ENCODE measurements at places on chromosomes 6 and 20. TPM values are rescaled to one million over a fixed set of nuclear protein-coding genes. Genes with fewer than 3 reads are reported as not detected.

SEL1L2 gene
- total RNA-seq = not detected

GRCh38 chr20:44067650-44068081 lies 119.3 kb downstream of the JPH2 start:
- no peak for DNase-seq

DNA sequence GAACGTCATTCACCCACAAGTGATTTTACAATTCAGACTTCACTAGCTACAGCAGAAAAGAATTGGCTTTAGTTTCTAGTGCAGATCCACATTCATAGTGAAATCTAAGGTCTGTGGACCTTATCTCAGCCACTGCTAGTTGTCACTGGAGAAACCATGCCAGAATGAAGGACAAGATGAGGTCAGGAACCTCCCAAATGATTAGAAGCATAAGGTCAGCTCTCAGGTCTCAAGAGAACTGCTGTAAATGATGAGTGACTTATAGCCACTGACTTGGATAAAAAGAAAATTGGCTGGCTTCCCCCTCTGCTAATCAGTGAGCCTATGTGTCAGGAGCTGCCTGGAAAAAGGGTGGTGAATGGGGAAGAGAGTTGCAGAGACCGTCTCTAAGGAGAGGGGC lies 265.3 kb upstream of the BMP2 start:
- DNase-seq = no peak

DNA sequence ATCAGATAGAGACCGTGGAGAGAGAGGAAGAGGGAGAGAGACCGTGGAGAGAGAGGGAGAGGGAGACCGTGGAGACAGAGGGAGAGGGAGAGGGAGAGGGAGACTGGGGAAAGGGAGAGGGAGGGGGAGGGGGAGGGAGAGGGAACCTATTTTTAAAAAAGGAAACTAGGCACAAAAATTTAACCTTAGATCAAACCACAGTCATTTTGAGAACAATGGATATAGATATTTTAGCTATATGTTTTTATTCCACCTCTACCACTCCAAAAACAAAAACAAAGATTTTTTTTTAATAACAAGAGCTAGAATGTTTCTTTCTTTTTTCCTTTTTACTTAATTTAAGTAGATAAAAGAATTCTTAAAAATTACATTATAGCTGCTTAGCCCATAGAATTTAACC lies 65.1 kb upstream of the SCGN start:
- DNase-seq = no peak

DNA sequence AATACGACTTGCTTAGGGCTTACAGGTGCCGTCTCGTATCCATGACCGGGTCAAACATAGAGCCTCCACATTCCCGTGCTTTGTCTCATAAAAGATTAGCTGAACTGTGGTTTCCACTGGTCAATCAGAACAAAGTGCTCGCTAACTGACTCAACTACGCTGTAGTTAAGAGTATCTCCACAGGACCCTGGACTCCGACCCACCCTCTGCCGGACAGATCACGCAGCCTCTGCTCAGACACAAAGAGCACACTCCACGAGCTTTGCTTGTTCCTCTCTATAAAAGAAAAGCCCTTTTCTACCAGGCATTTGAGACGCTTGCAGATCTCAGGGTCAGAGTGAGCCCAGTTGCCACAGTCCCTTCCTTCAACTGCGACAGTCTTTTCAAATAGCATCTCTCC lies 298.7 kb upstream of the CDH4 start:
- DNase-seq = no peak

DNA sequence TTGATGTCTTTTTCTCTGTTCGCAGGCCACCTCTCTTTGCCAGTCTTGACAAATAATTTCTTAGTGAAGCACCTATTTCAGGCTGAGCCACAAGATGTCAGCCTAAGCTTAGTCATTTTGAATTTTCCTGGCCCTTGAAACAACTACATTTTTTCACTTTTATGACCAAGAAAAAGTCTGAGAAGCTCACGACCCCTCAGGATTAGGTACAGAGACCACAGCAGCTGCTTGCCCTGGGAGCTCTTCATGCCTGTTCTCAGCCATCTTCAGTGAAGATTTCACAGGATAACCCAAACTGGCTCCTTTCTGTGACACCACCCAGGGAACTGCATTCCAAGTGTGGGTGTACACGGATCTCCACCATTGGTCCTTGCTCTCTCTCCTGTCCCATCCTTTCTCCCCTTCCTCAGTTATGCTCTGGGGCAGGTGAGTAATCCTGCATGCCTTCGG lies 38.4 kb upstream of the SPTLC3 start:
- DNase-seq = peak; percentile 36

DNA sequence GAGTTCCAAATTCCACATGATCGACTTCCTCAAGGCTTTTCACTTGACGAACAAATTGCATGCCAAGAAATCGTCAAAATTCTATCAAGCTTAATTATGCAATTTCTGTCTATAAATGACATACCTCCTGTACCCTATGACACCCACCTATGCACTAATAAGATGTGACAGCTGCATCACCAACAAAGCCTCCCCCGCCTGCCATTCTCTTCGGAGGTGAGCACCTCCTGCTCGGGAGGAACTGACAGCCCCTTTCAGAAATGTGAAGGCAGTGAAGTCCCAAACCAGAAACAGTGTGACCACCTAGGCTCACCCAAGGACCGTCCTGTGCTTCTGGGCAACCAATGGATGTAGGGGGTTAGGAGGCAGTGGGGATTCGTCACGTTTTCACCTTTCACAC lies 37.1 kb downstream of the GPR6 start:
- DNase-seq = no peak

GRCh38 chr20:59483481-59483880 lies 120.9 kb upstream of the PHACTR3 start:
- DNase-seq = no peak

GRCh38 chr6:142313284-142313683 lies 11.5 kb downstream of the ADGRG6 start:
- no peak for DNase-seq

ENPP3 gene
- 0.96 TPM for total RNA-seq

DNA sequence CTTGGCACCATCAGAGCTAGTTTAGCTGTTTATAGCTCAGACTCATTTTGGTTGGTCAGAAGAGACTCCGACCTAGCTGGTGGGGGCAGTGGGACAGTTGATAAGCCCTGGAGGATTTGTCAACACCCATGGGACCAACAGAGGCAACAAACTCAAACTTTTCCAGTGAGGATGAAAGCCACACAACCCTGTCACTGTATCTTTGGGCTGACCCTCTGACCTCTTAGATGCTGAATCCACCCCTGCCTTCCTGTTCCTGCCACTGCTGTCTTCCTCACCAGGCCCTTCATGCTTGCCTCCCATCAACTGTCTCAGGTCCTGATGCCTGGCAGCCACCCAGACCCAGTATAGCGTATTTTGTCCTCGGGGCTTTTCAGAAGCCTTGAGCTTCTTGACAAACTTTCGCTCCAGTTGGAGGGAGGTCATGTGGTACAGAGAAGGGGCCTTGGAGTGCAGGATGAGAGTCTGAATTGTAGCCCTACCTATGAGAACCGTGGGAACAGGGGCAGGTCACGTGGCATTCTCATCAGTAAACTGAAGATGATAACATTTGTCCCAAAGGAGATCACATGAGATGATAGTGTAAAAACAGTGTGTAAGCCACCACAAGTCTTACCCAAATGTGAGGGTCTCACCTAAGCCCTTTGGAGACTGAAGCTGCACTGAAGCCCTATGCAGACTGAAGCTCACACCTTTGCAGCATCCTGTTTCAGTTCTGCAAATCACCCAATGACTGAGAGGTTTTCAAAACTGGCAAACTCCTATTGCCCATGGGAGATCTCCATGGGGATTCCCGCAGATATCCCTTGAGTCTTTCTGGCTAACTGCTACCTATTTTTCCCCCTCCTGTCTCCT lies 72.0 kb upstream of the F13A1 start:
- DNase-seq = no peak

- no peak for DNase-seq
These were observed 244.6 kb upstream of the FOXQ1 start for GRCh38 chr6:1067346-1067745.

- no peak for DNase-seq
These were observed 105.7 kb downstream of the IRF4 start for GRCh38 chr6:497258-497657.

ACTL10 gene
- total RNA-seq = 1.0 TPM

DNA sequence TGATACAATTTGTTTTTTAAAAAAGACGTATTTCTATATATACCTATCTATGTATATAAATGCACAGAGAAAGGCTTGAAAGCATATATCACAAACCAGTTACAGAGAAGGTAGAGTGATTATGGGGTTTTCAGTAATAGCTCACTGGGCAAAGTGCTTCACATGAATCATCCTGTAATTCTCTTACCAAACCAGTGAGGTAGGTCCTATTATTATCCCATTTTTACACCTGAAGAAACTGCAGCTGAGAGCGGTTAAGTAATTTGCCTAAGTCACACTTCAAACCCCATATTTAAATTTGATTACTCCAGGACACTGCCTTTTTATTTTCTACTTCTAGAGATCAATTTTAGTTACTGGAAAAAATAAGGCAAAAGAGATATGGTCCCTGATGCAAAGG lies 4.4 kb downstream of the GSS start:
- DNase-seq = no peak

GRCh38 chr20:61682996-61683681 lies 382.5 kb downstream of the TAF4 start:
- no peak for DNase-seq

- no peak for DNase-seq
These were observed 10.2 kb upstream of the PEX7 start for GRCh38 chr6:136812174-136812573.

CAPN11 gene
- total RNA-seq = not detected

TCF19 gene
- 72.0 TPM for total RNA-seq

- DNase-seq = no peak
These were observed 19.9 kb downstream of the CST9L start for GRCh38 chr20:23548408-23548807.

GRCh38 chr6:83294676-83295075 lies 101.5 kb downstream of the RWDD2A start:
- DNase-seq = no peak

BCAS1 gene
- total RNA-seq = not detected

GRCh38 chr6:46029602-46030001 lies 13.9 kb upstream of the CLIC5 start:
- DNase-seq = no peak

DNA sequence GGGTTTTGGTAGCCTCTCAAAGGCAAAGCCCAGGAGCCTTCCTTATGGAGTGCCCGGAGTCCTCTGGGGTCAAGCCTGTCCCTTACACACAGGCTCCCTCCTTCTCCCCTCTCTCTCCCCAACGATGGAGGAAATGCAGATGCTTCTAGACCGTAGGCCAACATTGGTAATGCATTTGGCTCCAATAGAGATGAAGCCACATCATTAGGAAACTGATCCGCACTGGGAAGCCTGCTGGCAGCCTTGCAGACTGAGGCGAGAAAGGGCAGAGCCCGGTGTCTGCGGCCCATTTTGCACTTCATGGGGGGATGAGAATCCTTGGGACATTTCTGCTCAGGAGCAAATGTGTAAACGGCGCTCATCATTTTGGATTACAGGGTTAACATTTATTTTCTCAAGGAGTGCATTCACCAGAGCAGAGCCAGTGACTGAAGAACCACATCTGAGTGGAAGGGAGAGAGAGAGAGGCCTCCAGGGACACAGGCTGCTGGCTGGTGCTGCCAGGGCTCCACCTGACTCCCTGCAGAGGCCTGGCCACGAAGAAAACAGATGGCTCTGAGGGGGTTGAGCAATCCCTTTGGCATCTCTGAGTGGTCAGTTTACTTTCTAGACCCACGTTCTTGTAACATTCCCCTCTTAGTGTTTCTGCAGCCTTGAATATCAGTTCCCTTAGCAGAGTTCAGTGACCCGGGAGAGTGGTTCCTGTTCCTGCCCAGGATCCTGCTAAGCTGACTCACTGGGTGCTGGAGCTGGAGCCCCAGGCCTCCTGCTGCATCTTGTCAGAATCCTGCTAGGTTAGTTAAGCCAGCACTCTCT lies 4.4 kb upstream of the CST3 start:
- no peak for DNase-seq

- no peak for DNase-seq
These were observed 5.2 kb downstream of the TFAP2C start for GRCh38 chr20:56634307-56634706.

ESF1 gene
- 14.5 TPM for total RNA-seq

DNA sequence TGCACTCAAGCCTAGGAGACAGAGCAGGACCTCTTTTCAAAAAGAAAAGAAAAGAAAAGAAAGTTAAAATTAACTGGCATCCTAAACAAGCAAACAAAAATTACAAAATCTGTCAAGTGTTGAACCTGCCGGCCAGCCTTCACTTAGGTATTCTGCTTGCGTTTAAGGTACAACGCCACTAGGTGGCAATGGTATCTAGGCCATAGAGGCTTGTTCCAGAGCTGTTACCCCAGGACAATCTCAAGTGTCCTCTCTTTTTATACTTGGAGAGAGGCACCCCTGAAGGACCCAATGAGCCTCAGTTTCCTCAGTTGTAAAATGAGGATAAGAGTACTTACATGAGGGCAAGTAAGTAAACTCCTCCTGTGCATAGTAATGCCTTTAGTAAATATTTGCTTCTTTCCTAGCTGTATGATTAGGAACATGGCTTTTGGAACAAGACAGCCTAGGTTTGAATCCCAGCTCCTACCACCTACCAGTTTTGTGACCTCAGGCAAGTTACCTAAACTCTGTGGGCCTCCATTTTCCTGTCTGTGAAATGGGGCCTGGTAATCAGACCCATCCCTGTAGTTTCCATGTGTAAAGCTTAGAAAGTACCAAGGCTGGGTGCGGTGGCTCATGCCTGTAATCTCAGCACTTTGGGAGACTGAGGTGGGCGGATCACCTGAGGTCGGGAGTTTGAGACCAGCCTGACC lies 5.8 kb upstream of the PACSIN1 start:
- peak; percentile 75 for DNase-seq

- DNase-seq = no peak
These were observed 163.1 kb downstream of the SOD2 start for GRCh38 chr6:159529934-159530333.

DNA sequence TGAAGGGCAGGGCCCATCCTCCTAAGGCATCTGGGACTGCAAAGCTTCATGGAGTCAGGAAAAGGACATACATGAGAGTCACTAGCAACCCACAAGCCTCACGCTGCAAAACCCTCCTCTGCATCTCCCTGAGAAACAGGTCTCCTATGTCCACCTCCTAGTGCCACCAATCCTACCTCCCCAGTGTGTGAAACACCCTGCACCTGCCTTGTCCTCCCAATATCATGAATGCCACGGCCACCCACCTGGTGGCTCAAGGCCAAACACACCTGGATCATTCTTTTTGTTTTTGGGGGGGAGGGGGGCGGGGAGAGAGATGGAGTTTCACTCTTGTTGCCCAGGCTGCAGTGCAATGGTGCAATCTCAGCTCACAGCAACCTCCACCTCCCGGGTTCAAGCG lies 90.5 kb downstream of the ZMYND8 start:
- no peak for DNase-seq
